ENCODE measurements at places on chromosomes 1 and 21. TPM values are rescaled to one million over a fixed set of nuclear protein-coding genes. Genes with fewer than 3 reads are reported as not detected.

- no peak for DNase-seq
These were observed 84.2 kb downstream of the SH3GLB1 start for GRCh38 chr1:86788300-86789206.

Gene TMEM79
- 7.3 TPM for polyA plus RNA-seq

Gene SPATA21
- polyA plus RNA-seq: 0.37 TPM

DNA sequence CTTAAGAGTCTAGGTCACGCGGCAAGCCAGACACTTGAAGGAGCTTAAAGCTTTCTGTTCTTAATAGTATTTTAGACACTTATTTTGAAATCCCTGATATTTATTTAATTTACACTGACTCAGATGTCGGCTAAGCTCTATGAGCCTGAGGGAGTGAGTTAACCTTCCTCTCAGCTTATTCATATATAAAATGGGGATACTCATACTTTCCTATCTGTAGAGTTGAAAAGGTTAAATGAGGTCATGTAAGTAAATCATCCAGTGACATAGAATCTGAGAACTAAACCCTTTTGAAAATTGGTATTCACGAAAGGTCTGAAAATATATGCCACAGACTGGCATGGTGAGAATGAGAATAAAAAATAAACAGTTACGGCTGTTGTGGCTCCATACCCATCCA, 1.4 kb upstream of the GPR161 start:
- no peak for DNase-seq

- DNase-seq: no peak
These were observed 85.3 kb upstream of the SSX2IP start for GRCh38 chr1:84775535-84775920.

Gene POTED
- not detected for polyA plus RNA-seq

DNA sequence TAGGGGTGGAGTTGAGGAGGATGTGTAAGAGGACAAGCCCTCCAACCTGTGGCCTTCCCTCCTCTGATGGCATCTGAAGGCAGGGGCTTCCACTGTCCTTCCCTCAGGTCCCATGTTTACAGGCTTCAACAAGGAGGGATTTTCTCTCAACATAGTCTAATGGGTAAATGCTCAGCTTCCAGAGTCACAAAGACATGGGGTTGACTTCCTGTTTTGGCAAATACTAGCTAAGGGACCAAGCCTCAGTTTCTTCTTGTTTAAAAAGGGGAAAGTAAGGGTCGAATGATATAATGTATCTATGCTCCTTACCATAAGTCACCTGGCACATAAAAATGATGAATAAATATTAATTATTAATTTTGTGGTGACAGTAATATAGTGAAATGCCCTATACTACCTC, 3.1 kb downstream of the SV2A start:
- DNase-seq: no peak

- DNase-seq: no peak
These were observed 28.7 kb downstream of the PHC2 start for GRCh38 chr1:33402206-33402605.

- DNase-seq: no peak
These were observed 26.6 kb upstream of the LMX1A start for GRCh38 chr1:165383067-165383466.

Gene HSPA13
- polyA plus RNA-seq: 48.6 TPM

GRCh38 chr21:45108808-45109781, 34.7 kb downstream of the ADARB1 start:
- DNase-seq: no peak

DNA sequence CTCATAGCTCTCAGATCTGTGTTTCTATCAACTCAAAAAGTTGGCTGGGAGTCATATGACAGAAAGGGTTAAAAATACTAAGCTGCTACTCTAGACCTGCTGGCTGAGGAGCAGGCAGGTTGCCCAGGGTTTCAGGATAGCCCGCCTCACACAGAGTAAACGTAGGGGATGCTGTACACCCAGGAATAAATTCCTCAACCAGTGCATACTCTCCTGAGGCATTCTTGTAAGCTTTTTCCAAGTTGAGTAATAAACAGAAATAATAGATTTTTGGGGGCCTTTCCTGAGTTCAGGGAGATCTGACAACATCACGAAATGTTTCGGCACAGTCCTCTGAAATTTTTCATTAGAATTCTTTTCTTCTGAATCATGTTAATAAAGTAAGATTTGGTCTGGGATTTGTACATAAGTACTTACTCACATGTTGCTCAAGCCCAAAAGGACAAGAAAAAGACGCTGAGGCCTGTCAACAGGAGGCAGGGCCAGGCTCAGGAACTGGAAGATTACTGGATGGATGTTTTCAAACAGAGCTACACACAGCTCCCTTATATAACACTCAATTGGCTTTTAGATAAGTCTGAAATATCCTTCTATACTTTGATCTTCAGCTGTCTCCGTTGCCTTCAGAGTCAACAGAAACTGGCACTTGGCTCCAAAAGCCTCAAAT, 41.0 kb downstream of the TGFBR3 start:
- DNase-seq: no peak

GRCh38 chr1:184840596-184840995, 85.9 kb upstream of the EDEM3 start:
- no peak for DNase-seq

Gene PDE4B
- polyA plus RNA-seq: 8.4 TPM

DNA sequence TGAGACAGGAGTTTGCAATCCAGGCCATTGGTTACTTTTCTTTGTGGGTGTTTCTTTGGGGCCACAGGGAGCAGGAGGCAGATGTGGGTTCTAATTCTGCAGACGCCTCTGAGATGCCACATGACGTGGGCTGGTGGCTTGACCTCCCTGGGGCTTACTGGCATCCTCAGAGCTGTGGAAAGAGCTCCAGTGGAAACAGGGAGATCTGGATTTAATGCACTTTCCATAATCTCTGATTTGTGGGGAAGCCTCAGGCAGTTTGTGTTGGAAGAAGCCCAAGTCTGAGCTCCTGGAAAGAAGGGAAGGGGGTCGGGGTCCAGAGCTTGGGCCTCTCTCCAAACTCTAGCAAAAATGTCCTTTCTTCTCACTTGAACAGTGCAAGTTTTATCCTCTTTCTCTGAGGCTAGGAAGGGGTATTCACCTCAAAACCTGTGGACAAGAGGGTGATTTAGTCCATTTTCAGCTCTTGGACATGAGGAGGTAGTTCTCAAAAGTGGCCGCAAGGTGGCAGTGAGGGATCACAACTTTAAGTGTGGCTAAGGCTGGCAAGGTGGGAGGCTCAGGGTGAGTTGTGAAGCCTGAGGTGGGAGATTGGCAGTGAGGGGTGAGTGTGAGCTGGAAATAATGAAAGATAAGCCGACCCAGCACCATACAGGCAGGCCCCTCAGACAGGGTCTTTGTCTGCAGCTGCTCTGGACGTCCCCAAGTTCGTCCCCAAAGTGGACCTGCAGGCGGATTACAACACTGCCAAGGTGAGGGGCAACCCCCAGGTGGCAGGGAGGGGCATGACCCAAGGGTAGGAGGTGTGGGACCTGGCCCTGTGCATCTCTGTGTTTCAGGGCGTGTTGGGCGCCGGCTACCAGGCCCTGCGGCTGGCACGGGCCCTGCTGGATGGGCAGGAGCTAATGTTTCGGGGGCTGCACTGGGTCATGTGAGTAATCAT, 9.2 kb downstream of the IKBKE start:
- peak; percentile 79 for DNase-seq

DNA sequence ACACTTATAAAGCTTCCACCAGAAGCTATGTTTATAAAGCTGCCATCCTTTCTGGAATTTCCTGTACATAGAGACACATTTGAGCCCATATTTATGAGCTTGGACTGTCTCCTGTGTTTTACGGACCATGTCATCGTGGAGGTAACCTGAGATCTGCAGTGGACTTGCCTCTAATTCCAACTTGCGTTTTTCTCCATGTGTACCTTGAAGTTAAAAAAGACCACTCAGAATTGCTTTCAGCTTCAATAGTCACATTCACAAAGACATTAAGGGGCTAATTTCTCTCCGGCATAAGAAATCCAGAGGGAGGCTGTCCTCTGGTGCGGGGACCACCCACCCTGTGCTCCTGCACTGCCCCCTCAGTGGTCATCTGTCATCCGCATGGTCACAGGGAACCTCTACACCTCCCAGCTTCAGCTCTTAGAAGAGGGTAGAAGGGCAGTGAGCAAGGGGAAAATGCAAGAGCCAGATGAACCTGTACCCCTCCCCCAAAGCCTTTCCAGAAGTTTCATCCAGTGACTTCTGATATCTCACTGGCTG, 521.4 kb upstream of the CAMK1G start:
- DNase-seq: peak; percentile 82

GRCh38 chr21:17442165-17442564, 70.7 kb upstream of the CXADR start:
- no peak for DNase-seq

Gene LRRN2
- 14.7 TPM for polyA plus RNA-seq

GRCh38 chr1:53548031-53548491, 88.9 kb downstream of the DMRTB1 start:
- no peak for DNase-seq

GRCh38 chr1:219427403-219427802, 185.5 kb downstream of the ZC3H11B start:
- DNase-seq: no peak

Gene ZNF683
- polyA plus RNA-seq: 0.14 TPM

Gene TPM3
- 285 TPM for polyA plus RNA-seq

DNA sequence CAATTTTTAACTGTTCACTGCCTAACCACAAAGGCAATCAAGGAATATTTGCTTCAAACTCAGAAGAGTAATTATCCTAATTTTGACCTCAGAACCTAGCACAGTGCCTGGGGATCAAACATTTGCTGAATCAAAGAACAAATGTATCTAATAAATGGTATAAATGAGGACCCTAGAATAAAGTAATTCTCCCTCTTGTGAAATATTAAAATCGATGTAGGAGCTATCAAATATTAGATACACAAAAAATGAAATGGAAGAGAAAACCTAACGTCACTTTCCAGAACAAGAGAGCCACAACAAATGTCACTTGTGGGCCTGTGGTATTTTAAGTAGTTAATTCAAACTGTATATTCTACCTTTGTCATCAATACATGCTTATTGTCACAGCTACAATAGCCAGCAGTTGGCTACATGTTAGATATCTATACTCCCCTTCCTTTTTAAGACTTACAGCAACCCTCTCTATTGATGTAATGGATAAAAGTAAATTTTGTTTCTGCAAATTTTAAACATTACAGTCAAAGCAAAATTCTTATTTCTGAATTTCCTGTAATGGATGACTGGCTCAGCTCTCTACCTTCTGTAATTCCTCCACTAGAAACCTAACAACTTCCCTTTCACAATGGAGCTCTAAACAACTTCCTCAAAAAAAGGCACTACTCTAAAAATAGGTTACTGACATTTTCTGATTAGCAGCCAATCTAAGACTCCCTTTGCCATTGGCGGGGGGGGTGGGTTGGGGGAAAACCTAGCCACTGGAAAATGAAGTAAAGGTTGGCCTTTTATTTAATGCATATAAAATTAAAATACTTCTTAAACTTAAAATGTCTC, 37.6 kb downstream of the PUM1 start:
- DNase-seq: no peak

Gene BCL2L15
- polyA plus RNA-seq: 0.19 TPM

DNA sequence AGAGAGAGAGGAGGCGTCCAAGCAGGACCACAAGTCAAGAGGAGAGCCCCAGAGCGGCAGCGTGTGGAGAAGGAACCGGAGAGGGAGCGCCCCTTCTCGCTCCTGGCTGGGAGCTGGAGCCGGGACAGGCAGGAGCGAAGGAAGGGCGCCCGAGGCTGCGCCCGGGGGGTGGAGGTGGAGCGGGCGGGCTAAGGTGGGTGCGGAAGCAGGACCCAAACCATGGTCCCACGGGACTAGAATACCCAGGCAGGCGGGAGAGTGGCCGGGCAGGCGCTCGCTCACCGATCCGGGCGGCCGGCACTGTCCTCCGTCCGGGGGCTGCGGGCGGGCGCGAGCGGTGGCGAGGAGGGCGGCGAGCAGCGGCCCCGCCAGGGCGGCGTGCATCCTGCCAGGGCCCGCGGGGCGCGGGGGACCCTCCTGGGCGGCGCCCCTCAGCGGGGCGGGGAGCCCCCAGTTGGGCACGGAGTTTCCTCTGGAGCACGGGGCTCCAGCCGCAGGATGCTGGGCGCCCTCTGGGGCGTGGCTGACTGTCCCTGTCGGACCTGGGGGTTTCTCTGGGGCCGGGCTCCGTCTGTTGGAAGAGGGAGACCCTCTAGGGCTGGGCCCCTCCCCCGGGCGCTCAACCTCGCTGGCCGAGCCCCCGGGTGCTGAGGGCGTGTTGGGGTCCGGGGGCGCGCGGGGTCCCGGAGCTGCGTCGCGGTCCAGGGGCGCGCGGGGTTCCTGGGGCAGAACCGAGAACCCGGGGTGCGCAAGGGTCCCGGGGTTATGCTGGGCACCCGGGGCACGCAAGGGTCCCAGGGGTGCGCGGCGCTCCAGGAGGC, 569 bp downstream of the TRABD2B start:
- DNase-seq: no peak

DNA sequence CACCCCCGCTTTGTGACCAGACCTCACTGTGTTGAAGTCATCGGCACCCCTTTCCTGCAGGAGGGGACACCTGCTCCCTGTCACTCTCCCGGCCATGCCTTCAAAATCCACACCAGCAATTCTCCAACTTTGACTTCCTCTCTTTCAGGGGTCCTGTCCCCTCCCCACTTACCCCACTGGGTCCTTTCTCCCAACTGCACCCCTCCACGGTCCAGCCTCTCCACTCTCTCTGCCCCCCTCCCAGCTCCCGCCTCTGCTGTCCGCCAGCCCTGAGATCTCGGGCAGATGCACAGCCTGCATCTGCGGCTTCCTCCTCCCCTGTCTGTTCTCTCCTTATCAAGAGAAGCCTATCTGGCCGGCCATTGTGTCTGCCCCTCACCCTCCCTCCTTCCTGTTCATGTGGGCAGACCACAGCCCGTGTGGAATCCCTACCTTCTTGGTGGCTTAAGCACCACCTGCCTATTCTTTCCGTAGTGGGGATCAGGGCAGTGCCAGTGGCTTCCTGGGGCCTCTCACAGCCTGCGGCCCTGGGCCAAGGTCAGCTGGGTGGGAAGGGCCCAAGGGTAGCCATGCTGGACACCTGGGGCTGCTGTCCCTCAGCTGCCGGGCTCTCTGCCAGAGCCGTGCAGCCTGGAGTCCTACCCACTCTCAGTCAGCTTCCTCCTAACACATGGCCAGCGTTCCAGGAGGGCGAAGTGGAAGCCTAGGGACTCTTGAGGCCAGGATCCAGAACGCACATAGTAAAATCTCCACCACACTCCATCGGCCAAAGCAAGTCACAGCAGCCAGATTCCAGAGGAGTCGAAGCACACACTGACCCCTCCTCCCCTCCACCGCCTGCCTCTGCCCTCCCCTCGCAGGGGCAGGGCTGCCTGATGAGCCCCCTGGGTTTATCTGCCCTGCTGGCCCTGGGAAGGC, 5.1 kb upstream of the HES4 start:
- no peak for DNase-seq

DNA sequence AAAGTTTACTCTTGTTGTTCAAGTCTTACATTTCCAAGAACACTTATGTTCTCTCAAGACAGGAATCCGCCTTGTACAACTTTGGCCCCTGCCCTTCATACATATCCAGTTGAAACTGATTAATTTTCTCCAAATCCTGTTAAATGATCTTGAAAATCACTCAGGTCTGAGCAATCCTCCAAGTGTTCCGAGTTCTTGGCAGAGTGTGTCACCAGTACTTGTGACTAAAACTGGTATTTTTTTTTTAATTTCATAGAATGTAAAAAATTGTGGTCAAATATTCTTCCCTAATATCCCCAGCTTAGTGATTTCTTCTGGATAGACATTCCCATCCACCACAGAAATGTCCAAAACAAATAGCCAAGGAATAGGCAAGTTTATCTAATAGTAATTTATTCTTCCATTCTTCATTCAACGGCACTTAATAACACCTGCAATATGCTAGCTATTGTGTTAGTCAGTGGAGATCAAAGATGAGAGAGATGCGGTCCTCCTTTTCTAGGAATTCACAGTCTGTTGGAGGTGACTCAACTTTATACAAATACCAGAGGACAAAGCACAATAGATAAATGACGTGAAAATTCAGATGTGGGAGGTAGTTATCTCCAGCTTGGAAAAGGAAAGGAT, 71.4 kb downstream of the DIRAS3 start:
- no peak for DNase-seq

- no peak for DNase-seq
These were observed 330.2 kb downstream of the USP25 start for GRCh38 chr21:16059981-16060380.

Data from renal pelvis (tissue), 12 donors.